BJ (cell line): ENCODE measurements at places on chromosomes 7 and 10. TPM values are rescaled to one million over a fixed set of nuclear protein-coding genes. Genes with fewer than 3 reads are reported as not detected.

The PODXL gene
- 0.34 and 0.53 TPM in 2 replicates for polyA plus RNA-seq

The TUBB8 gene
- 0.10 TPM in 1 of 2 replicates, not detected in the other for polyA plus RNA-seq

The ITPRID1 gene
- polyA plus RNA-seq: not detected in 2 replicates

The RUFY2 gene
- 6.7 and 15.2 TPM in 2 replicates for polyA plus RNA-seq

The ITIH5 gene
- 8.9 and 10.3 TPM in 2 replicates for polyA plus RNA-seq

The ATG9B gene
- 0.07 and 0.15 TPM in 2 replicates for polyA plus RNA-seq

The LRMDA gene
- 0.12 TPM in 1 of 2 replicates, not detected in the other for polyA plus RNA-seq

The OLAH gene
- polyA plus RNA-seq: 0.15 and 0.29 TPM in 2 replicates

The GDF10 gene
- not detected in 2 replicates for polyA plus RNA-seq

The KCP gene
- 0.02 TPM in 1 of 2 replicates, not detected in the other for polyA plus RNA-seq

The MOGAT3 gene
- not detected in 2 replicates for polyA plus RNA-seq

The SAMD9 gene
- polyA plus RNA-seq: 2.8 and 6.8 TPM in 2 replicates

The CNPY1 gene
- polyA plus RNA-seq: not detected in 2 replicates

The CCDC186 gene
- 2.2 and 5.4 TPM in 2 replicates for polyA plus RNA-seq

The HSPA12A gene
- polyA plus RNA-seq: 7.0 and 7.9 TPM in 2 replicates

The UTF1 gene
- not detected in 2 replicates for polyA plus RNA-seq

The ARHGEF5 gene
- polyA plus RNA-seq: 7.4 and 8.9 TPM in 2 replicates

The SPRN gene
- polyA plus RNA-seq: 1.8 and 3.0 TPM in 2 replicates

The CYP26C1 gene
- 0.05 and 0.09 TPM in 2 replicates for polyA plus RNA-seq

The C10orf143 gene
- 2.0 and 2.3 TPM in 2 replicates for polyA plus RNA-seq

The CPA2 gene
- polyA plus RNA-seq: not detected in 2 replicates

The TLL2 gene
- polyA plus RNA-seq: 0.05 and 0.06 TPM in 2 replicates

The ZNF117 gene
- 1.9 and 4.1 TPM in 2 replicates for polyA plus RNA-seq

The ASAH2 gene
- polyA plus RNA-seq: 0.32 and 2.5 TPM in 2 replicates

The AOAH gene
- not detected in 2 replicates for polyA plus RNA-seq

The IL6 gene
- 25.7 and 31.0 TPM in 2 replicates for polyA plus RNA-seq

The C10orf120 gene
- not detected in 2 replicates for polyA plus RNA-seq

The LRGUK gene
- polyA plus RNA-seq: 0.05 TPM in 1 of 2 replicates, not detected in the other

The LDB1 gene
- 85.3 and 115 TPM in 2 replicates for polyA plus RNA-seq

The CCL24 gene
- polyA plus RNA-seq: not detected in 2 replicates
